ENCODE measurements at places on chromosomes 11 and 22.

GRCh38 chr11:12715941-12716340 lies 41.7 kb downstream of the TEAD1 start:
- no peak for DNase-seq

GRCh38 chr11:24249921-24250320 lies 246.9 kb upstream of the LUZP2 start:
- DNase-seq = no peak

- DNase-seq = no peak
Observed at GRCh38 chr11:129828301-129828836, 12.7 kb downstream of the TMEM45B start.

DNA sequence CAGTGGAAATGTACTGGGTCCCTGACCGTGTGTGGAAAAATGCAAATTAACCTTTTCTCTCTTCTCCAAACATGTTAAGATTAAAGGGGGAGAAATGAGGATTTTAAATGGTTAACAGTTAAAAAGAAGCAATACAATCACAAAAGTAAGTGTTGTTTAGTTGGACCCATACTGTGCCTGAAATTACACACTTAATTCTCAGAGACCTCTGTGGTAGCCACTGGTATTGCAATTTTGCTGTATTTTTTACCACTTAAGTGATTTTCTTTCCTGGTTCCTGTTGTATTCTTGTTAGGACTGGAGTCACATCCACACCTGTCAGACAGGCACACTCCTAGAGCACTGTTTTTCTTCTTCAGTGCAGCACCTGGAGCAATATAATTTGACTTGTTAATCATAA lies 179.6 kb upstream of the PDGFD start:
- DNase-seq = no peak

- DNase-seq = no peak
Observed at GRCh38 chr11:71572811-71573210, 7.4 kb downstream of the KRTAP5-10 start.

DNA sequence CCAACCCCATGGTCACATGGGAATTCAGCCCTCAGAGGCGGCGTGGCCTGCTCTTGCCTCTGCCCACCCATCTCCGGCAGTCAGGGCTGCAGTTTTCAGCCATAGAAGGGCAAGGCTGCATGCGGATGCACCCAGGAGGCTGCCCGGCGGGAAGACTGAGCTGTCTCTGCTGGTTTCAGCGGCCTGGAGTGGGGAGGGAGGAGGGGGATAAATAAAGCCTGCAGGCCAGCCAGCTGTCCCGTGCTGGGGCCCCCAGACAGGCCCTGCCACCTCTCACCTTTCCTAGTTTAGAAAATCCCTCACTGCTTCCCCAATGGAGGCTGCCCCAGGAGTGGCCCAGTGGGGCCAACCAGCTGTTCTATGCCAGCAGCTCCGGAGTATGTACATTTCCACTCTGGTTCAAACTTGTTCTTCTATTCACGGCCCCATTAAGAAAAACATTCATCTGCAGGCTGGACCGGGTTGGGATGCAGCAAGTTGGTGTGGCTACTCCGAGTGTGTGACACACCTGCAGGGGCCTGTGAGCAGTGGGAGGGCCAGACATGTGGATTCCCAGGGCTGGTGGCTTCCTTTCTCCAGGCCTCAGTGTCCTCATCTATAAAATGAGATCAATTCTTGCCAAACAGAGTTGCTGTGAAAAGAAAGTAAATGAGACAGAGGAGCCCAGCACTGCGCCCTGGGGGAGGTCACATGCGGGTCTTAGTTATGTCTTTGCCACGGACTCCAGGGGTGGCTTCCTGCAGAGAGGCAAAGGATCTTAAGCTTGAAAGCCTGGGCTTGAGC lies 5.0 kb downstream of the MICALL1 start:
- peak; percentile 29 for DNase-seq

- no peak for DNase-seq
Observed at GRCh38 chr11:129143335-129143734, 48.8 kb downstream of the ARHGAP32 start.

- no peak for DNase-seq
Observed at GRCh38 chr11:14551380-14551779, 31.2 kb upstream of the PSMA1 start.

DNA sequence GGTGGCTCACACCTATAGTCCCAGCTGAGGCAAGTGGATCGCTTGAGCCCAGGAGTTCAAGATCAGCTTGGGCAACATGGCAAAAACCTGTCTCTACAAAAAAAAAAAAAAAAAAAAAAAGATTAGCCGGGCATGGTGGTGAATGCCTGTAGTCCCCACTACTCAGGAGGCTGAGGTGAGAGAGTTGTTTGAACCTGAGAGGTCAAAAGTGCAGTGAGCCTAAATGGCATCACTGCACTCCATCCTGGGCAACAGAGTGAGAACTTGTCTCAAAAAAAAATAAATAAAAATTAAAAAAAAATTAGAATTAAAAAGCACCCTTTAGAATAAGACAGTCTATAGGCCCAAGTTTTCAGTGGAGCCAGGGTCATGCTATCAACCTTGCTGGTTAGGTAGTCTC lies 95.5 kb downstream of the PDHX start:
- DNase-seq = no peak

DNA sequence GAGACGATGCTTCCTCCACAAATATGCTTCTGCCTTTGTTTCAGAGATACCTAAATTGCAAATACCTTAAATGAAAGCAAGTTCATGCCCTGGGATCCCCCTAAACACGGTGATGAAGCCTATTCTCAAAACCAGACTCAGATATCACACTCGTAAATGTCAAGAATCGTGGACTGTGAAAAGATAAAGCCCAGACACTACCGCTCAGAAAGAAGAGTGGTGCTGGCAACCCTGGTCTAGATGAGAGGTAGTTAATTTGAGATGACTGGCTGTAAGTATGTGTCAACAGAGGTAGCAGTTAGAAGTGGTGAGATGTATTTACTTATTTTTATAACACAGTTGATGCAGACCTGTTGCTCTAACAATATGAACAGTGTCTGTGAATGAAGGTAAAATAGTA lies 2.5 kb downstream of the OVCH2 start:
- no peak for DNase-seq

GRCh38 chr11:59206635-59207034 lies 6.1 kb downstream of the MPEG1 start:
- DNase-seq = no peak

DNA sequence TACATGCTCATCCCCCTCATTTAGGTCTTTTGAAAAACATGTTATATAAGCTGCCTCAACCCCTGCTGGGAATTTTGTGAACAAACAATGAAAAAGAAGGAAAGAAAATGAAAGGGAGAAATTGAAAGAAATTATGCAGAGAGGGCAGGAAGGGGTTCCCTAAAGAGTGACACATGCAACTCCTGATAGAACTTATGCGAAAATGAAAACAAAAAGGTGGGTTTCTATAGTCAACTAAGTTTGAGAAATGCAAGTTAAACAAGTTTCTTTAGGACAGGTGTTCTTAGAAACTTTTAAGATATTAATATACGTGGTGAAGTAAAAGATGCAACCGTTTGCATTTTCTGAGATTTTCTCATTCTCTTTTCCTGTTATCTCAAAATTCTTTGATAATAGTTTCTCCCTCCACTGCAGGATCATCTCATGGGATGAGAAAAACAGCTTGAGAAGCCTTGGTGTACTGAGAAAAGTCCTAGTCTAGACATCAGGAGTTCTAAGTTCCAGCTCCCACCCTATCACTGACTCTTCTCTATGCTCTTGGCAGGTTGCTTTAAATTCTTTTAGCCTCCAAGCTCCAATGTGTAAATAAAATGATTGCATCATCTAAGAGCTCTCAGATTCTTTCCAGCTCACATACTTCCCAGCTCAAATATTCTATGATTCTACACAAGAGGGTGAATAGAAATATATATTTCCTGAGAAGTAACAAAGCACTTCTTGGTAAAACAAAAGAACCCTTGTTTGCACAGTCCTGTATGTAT lies 109.2 kb downstream of the FAM76B start:
- no peak for DNase-seq

DNA sequence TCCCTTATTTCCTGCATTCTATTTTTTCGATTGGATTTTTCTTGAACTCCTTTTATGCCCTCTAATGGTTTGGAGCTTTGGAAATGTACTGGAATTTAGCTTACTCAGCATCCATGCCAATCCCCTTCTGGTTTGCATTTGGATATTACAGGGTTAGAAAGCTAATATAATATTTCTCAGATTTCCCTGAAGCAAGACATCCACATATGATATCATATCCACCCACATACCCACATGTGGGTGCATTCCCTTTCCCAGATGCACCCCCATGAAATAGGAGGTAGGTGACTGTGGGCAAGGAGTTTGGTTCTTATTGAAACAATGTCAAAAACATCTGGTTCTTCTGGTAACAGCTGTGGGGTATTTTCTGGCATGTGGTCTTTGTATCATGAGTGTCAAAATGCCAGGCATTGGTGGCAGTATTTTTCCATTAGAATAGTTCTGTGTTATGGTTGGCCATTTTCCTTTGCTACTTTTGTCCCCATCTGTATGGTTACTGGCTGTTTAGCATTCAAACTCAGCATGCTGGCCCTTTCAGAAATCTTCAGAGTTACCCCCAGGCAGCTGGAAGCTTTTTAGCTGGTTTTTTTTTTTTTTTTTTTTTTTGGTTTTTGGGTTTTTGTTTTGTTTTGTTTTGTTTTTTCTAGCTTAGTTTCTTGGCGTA lies 32.7 kb upstream of the DDX10 start:
- DNase-seq = no peak

GRCh38 chr22:26983311-26983710 lies 325.9 kb downstream of the MIAT start:
- DNase-seq = no peak

GRCh38 chr22:35174401-35175038 lies 82.8 kb upstream of the HMGXB4 start:
- DNase-seq = no peak

- peak; percentile 71 for DNase-seq
Observed at GRCh38 chr22:17084554-17085276, at the start of gene IL17RA. Gene IL17RA, plus strand, starts transcription at chr22:17085000. Its CDS starts 92 bp downstream, at chr22:17085092.

- no peak for DNase-seq
Observed at GRCh38 chr22:20571531-20572007, 64.2 kb downstream of the MED15 start.

GRCh38 chr22:29300807-29301601 lies 5.4 kb upstream of the GAS2L1 start:
- no peak for DNase-seq

DNA sequence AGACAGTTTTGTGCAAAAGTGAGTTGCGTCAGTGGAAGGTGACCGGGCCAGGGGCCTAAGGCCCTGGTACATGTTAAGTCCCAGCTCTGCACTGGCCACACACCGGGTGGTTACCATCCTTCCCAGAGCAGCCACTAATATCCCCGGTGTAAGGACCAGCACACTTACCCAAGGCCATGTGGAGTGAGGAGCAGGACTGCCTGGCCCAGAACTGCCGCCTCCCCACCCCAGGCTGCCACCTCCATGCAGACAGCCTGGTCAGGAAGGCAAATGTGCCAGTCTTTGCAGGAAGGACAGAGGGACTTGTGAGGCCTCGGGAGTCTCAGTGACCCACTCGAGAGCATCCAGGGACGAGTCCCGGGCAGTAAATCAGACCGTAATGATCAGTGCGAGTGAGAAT lies 102.9 kb downstream of the MORC2 start:
- no peak for DNase-seq

DNA sequence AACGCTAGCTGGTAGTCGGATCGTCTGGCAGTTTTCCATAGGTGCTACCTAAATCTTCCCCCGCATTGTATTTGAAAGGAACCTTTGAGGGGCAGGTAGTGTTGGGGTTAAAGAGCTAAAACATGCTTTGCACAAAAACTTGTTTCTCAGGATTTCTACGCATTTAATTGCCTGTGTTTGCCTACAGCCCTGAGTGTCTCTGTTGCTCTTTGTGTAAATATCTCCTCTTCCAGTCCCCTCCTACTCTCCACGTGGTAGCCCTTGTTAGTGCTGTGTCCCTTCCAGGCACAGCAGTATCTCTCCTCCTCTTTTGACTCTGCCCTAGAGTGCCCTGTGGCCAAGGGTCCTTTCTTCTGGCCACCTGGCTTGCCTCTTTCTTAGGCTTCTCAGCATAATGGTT lies 81.7 kb downstream of the BARX2 start:
- no peak for DNase-seq

DNA sequence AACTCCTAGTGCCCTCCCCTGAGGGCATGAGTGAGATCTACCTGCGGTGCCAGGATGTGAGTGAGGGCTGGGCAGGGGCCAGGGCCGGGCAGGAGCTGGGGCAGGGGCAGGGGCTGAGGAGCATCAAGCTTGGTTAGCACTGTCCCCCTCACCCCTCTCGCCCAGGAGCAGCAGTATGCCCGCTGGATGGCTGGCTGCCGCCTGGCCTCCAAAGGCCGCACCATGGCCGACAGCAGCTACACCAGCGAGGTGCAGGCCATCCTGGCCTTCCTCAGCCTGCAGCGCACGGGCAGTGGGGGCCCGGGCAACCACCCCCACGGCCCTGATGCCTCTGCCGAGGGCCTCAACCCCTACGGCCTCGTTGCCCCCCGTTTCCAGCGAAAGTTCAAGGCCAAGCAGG lies 5.7 kb downstream of the TRPT1 start:
- no peak for DNase-seq

GRCh38 chr11:58179648-58180047 lies 9.2 kb upstream of the OR9Q2 start:
- no peak for DNase-seq

GRCh38 chr11:118820412-118821357 lies 29.7 kb upstream of the DDX6 start:
- DNase-seq = peak; percentile 34

- DNase-seq = peak; percentile 93
Observed at GRCh38 chr11:85627998-85628770, at the start of gene TMEM126B. Gene TMEM126B, plus strand, starts transcription at chr11:85628593. Its CDS starts 15 bp downstream, at chr11:85628608.

- DNase-seq = no peak
Observed at GRCh38 chr11:69115586-69116560, 39.9 kb upstream of the SMIM38 start.

DNA sequence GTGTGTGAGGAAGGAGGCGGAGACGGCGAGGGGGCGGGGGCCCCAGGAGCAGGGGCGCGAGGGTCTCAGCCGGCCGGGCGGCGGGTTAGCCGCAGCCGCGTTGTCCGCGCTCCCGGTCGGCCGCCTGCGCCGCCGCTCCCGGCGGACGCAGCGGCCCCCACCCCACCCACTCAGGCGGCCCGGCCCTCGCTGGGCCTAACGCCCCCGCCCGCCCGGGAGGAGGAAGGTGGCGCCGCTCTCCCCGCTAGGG lies at the start of gene FCHSD2:
Gene FCHSD2, minus strand, starts transcription at position 191 of the 250 bp plus-strand sequence. CDS start 441 bp downstream, outside the sequence.
- no peak for DNase-seq

DNA sequence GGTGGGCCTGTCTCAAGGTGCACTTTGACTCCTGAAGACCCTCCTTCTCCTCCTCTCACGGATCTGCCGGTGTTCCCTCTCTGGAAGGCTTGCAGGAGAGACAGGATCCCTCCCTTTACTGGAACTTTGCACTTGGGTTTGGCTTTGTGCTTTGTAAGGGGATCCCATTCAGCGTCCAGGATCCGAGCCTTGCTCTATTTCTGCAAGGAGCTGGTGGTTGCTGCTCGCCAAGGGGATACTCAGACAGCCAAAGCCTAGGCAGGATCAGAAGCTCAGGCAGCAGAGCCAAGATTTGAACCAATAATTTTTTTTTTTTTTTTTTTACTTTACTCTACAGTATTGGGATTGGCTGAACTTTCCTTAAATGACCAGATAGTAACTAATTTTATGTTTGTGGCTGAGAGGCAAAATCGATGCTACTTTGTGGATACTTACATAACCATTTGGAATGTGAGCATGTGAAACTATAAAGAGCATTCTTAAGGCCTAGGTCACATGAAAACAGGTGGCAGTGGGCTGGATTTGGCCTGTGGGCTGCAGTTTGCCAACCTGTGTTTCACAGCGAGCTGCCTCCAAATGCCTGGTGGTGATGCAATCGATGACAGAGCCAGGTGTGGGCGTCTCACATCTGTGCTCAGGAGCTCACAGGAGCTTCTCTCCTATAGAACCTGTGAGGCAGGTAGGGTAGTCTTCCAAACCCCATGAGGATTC lies 25.2 kb downstream of the BCR start:
- DNase-seq = no peak

All from amygdala (tissue), 56 donors.